ENCODE measurements at places on chromosomes 1 and 21.
A peak's percentile ranks its signal among the peaks of the same experiment; 100 is the strongest.

DNA sequence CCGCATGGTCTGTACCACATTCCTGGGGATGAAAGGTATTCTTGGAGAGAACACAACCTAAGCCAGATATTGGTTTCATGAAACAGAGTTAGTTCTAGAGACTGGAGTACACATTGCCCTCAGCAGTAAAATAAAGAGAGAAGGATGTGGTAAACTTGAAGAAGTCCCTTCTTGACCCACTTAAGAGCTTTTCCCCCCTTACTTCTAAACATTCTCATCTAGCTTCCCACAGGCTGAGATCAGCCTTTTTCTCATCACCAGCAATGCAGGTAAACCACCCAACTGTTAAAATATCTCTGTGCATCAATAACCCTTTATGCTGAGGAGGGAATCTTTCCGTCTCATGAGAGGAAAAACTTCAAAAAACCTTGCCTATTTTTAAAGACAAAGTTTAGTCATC is 62.6 kb downstream of the SUSD4 start:
- no peak for DNase-seq

- no peak for DNase-seq
Measured at GRCh38 chr1:31809698-31810097, 6.1 kb downstream of the SPOCD1 start.

- no peak for DNase-seq
Measured at GRCh38 chr1:15706751-15707150, 22.6 kb downstream of the PLEKHM2 start.

GRCh38 chr21:20647607-20648006 is 350.6 kb upstream of the NCAM2 start:
- DNase-seq = no peak

GRCh38 chr1:100100202-100100601 is 32.5 kb downstream of the SASS6 start:
- DNase-seq = no peak

GRCh38 chr1:18670121-18670867 is 39.6 kb downstream of the PAX7 start:
- no peak for DNase-seq

GRCh38 chr21:27572696-27573095 is 605.8 kb upstream of the ADAMTS5 start:
- no peak for DNase-seq

DNA sequence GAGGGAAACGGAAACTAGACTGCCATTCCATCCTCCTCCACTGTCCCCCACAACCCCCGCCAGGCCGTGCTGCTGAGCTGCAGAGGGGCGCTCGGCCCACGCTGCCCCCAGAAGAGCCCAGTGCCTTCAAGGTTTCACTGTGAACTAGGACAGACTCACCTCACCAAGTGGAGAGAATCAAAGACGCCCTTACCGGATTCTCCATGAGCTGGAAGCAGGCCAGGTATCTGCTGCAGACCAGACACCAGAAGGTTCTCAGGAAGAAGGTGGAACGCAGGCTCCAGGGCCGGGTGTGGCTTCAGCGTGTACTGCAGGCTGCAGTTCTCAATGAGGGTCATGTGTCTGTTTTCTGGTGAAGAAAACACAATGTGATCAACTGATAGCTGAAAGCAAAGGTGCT is 30.6 kb downstream of the NPHP4 start:
- no peak for DNase-seq

DNA sequence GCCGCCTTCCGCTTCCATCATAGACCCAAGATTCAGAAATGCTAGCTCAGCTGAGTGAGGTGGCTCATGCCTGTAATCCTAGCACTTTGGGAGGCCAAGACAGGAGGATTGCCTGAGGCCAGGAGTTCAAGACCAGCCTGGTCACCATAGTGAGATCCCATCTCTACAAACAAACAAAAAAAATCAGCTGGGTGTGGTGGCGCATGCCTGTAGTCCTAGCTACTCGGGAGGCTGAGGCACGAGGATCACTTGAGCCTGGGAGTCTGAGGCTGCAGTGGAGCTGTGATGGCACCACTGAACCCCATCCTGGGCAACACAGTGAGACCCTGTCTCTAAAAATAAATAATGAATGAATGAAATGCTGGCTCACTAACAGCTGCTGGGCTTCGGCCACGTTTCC is 39.7 kb downstream of the TOMM20 start:
- DNase-seq = no peak

DNA sequence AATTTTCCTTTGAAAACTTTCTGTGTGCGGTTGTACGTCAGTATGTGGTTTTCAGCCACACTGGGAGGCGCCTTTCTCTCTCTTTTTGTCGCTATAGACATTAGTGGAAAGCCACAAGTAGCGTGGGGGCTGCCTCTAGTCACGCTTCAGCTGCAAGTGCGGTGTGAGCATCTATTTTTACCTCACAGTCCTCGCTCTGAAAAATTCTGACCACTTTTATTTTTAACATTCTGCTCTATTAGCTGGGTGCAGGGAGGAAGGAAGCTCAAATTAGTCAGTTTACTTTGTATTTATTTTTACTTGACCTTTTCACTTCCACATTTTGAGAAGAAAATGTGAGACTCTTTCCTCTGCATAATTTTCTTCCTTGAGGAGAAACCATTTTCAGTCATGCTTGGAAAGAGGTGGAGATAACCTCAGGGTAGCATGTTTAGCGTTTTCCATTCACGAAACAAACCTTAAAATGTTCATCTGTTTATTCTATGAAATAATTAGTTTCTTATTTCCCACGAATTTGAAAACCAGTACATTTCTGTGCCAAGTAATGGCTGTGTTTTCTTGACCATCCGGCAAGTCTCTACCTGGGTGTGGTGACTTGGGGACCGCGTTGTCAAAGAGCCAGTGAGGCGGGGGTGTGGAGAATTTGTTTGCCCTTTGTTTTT is 35.6 kb downstream of the ADARB1 start:
- DNase-seq = peak; percentile 14

GRCh38 chr1:69827732-69828131 is 260.0 kb downstream of the LRRC7 start:
- DNase-seq = no peak

DNA sequence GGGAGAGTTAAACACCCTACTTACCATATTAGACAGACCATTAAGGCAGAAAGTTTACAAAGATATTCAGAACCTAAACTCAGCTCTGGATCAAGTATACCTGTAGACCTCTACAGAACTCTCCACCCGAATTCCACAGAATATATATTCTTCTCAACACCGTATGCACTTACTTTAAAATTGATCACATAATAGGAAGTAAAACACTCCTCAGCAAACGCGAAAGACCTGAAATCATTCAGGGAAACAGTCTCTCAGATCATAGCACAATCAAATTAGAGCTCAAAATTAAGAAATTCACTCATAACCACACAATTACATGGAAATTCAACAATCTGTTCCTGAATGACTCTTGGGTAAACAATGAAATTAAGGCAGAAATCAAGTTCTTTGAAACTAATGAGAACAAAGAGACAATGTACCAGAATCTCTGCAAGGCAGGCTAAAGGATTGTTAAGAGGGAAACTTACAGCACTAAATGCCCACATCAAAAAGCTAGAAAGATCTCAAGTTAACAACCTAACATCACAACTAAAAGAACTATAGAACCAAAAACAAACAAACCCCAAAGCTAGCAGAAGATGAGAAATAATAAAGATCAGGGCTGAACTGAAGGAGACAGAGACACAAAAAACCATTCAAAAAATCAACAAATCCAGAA is 19.1 kb downstream of the CD84 start:
- DNase-seq = no peak

- DNase-seq = no peak
Measured at GRCh38 chr1:246661451-246661850, 62.8 kb upstream of the SCCPDH start.

DNA sequence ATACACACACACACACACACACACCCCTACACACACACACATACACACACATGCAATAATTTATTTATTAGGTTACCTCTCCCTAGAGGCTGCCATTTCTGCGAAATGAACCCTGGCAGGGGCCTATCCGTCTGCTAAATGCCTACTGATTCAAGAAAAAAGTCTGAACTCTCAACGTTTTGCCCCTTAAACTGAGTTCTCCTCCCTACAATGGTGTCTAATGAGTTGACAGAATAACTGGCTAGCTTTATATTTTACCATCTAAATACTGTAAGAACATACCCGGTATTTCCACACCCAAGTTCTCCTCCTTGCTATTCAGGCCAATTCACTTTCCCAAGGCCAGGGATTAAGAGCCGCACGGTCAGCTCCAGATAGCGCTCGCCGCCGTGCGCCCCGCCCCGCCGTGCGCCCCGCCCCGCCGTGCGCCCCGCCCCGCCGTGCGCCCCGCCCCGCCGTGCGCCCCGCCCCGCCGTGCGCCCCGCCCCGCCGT is 339 bp upstream of the RNPC3 start:
- DNase-seq = peak; percentile 2

GRCh38 chr1:193662030-193662429 is 475.6 kb upstream of the B3GALT2 start:
- no peak for DNase-seq

GRCh38 chr1:245378311-245378722 is 223.5 kb downstream of the KIF26B start:
- no peak for DNase-seq

DNA sequence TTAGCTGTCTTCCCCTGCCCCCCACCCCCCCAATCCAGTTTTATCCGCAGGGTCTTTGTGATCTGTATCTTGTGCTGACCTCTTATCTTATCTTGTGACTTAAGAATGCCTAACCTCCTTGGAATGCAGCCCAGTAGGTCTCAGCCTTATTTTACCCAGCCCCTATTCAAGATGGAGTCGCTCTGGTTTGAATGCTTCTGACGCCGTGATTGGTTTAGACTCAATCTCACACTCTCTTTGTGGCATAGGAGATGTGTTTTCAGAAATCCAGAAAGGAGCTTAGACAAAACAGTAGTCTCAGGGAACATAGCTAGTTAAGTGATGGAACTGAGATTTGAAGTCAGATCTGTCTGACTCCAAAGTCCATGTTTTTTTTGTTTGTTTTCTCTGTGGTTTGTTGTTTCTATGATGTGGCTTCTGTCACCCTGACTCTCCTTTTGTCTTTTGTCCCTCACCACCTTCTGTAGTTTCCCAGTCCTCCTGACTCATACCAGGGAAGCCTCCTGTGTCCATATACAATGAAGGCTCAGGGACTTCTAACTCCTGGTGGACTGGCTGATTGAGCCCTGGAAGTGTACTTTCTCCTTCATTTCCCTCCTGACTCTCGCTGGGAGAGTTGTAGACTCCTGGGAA is 18.1 kb upstream of the USP24 start:
- DNase-seq = no peak

GRCh38 chr1:10866321-10867093 is 70.1 kb upstream of the CASZ1 start:
- peak; percentile 22 for DNase-seq

DNA sequence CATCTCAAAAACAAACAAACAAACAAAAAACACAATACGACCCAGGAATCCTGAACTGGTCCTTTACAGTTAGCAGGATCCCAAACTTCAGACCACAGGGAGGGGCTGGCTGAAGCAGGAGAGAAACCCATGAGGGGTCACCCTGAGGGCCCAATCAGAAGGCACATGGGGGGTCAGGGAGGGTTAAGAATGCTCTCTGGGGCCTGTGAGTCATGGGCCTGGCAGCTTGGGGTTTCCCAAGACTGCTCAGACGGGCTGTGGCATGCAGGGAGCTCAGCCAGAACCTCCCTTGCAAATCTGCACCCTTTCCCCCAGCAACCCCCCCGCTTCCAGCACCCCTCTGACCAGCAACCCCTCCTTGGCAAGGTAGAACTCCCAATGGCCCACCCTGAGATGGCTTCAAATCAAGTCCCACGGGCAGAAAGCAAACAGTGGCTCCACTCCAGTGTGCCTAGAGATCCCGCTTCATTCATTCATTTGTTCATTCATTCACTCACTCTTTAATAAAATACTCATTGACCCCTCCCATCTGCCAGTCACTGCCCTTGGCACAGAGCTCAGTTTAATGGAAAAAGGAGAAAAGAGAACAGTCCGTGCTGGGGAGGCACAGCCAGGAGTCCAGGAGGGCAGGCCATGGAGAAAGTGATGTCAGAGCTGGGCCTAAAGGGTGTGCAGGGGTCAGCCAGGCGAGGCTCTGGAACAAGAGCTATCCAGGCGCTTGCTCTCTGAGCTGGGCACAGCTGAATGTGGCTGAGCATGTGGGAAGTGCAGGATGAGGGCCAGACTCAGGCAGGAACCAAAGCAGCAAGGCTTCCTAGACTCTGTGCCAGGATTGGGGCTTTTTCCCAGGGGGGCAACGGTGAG is 8.2 kb downstream of the UQCRHL start:
- no peak for DNase-seq

DNA sequence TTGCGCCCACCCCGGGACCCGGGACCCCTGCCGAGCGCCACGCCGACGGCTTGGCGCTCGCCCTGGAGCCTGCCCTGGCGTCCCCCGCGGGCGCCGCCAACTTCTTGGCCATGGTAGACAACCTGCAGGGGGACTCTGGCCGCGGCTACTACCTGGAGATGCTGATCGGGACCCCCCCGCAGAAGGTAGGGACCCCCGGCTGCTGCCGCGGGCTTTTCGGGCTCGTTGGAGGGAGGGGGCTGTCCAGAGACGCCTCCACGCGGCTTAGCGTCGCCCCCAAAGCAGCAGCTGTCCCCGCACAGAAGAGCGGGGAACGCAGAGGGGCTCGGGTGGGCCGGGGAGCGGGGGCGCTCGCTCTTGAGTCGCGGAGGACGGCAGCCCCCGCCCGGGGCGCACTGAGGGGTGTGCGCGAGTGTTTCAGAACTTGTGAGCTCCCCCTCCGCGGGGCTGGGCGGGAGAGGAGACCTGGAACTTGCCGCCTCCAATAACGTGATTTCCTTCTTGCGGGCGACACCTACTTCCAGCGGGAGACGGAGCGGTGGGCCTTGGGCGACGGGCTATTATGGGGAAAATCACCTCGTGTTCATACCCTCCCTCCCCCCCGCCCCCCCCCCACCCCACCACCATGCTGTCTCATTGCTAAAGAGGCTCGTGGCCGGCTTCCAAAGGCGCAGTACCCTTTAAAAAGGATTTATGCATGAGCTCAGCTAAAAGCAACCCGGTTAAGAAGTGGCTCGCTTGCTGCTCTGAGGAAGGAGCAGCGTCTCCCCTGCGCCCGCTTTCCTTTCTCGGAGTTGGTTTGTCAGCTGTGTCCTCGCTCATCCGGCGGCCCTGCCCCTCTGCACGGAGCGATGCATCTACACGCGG is 664 bp downstream of the BACE2 start:
- DNase-seq = no peak

DNA sequence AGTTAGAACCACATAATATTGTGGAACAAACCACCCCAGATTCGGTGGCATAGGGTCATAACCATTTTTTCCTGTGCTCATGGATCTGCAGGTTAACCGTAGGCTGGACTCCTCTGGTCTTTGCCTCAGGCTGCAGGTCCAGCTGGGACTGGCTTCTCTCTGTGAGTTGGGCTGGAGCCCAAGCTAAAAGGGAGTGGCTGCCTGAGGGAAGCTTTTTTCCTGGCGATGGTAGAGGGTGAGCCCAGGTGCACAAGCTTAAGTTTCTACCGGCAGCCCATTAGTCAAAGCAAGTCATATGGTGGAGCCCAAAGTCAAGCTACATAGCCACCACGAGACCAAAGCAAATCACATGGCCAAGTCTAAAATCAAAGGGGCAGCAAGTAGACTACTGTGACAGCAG is 13.8 kb downstream of the EPHX4 start:
- no peak for DNase-seq

Measured in stimulated activated CD4-positive, alpha-beta T cell treated with anti-CD3 and anti-CD28 coated beads, Interleukin-12 subunit alpha, Interleukin-12 subunit beta, amount 100 ng/mL, for 4 hours (primary cell).